Suprapubic skin (tissue), 4 donors: ENCODE measurements at places on chromosomes 7 and 10. TPM values are rescaled to one million over a fixed set of nuclear protein-coding genes. Genes with fewer than 3 reads are reported as not detected.

- DNase-seq = no peak
Measured at GRCh38 chr7:130084037-130084875, 13.9 kb downstream of the KLHDC10 start.

- DNase-seq = no peak
Measured at GRCh38 chr7:94367949-94368348, 26.7 kb upstream of the COL1A2 start.

DNA sequence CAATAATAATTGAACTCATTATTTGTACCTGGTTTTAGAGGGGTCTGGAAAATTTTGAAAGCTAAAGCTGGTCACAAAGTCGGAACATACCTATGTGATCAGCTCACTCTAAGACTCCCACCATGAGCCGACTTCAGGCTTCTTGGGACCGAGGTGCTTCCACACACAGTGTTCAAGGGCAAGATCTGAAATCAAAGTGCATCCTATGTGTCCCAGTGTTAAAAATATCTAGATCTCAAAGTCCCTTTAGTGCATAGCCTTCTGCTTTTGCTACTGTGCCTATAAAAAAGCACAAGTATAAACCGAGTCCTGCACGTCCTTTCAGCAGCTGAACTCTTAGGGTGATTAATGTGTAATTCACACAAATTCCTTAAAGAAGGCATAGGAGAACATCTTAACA lies 43.5 kb upstream of the FXYD4 start:
- DNase-seq = no peak

GRCh38 chr7:2803755-2804154 lies 40.4 kb downstream of the GNA12 start:
- no peak for DNase-seq

The MEST gene
- 7.5 TPM for total RNA-seq

DNA sequence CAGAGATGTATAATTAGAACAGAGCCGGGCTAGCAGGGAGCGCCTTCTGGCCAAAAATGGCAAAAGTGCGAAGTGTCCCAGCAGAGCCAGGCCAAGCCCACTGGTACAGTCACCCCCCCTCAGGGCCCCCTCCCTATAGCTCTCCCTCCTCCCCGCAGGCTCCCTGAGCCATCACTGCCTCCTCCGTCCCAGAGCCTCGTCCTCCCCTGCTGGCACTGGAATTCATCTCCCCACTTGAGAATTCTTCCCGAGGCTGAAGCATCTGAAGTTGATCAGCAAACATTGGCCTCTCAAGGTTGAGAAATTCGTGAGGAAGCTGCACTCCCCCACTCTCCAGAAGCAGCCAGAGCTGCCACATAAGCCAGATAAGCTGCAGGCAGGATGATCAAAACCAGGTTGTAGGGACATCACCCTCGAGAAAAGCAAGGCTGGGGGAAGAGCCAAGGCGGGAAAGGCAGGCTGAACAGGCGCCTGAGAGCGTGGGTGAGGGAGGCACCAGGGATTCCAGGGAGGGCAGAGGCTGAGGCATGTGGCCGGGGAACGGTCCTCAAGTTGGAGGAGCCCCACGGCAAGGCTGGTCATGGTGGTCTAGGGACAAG lies 23.4 kb downstream of the CAMK2G start:
- no peak for DNase-seq
